ENCODE measurements at places on chromosomes 3 and 15.
A peak's percentile ranks its signal among the peaks of the same experiment; 100 is the strongest.

GRCh38 chr3:14170531-14171159 lies 7.8 kb downstream of the XPC start:
- DNase-seq: no peak

DNA sequence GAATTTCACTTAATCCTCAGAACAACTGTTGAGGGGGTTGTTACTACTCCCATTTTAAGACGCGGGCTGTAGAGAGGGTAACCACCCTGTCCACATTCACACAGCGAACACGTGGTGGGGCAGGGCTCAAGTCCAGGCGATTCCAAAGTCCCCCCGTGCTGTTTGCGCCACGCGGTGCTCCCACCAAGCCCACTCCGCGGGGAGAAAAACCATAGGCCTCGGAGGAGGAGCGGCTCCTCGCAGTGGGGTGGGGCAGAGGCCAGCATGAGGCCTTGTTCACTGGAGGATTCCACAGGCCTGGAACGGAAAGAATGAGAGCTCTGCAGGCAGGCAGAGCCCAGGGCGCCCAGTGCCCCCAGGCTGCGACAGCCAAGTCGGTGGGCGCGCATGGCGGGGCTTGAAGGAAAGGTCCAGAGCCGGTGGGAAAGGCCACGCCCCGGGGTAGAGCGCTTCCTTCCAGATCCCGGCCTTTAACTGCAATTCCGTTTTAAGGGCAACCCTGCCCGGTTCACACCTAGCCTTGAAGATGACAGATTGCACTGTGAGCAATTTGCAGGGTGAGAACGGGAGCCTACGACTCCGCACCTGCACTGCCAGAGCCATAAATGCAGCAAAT lies 161.8 kb upstream of the TBL1XR1 start:
- DNase-seq: peak; percentile 94

GRCh38 chr3:26753095-26753494 lies 130.5 kb downstream of the LRRC3B start:
- no peak for DNase-seq

DNA sequence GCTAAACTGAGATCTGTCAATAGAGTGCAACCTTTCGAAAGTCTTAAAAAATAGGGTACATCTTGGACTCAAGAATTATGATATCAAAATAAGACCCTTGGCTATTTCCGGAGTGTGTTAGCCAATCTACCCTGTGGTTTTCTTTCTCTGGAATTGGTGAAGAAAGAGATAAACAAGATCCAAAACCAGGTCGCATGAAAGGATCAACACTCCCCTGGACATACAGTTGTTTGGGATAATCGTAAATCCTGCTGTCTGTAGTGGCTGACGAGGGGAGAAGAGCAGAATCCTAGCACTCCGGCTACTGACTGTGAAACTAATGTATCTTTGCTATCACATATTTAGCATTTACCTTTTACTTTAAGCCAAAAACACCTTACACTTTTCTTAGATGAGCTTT lies 30.9 kb downstream of the FNDC3B start:
- no peak for DNase-seq

DNA sequence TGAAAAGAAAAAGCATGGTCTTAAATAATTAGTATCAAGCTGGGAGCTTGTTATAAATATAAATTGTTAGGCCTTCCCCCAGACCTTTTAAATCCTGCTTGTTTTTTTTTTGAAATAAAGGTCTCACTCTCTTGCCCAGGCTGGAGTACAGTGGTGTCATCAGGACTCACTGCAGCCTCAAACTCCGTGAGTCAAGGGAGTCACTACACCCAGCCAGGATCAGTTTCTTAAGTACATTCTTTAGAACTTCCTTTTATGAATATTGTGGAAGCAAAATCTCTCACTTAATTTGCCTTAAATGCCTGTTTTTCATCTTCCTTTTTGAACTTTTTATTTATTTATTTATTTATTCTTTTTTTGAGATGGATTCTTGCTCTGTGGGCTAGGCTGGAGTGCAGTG lies 20.8 kb upstream of the DENND4A start:
- no peak for DNase-seq

DNA sequence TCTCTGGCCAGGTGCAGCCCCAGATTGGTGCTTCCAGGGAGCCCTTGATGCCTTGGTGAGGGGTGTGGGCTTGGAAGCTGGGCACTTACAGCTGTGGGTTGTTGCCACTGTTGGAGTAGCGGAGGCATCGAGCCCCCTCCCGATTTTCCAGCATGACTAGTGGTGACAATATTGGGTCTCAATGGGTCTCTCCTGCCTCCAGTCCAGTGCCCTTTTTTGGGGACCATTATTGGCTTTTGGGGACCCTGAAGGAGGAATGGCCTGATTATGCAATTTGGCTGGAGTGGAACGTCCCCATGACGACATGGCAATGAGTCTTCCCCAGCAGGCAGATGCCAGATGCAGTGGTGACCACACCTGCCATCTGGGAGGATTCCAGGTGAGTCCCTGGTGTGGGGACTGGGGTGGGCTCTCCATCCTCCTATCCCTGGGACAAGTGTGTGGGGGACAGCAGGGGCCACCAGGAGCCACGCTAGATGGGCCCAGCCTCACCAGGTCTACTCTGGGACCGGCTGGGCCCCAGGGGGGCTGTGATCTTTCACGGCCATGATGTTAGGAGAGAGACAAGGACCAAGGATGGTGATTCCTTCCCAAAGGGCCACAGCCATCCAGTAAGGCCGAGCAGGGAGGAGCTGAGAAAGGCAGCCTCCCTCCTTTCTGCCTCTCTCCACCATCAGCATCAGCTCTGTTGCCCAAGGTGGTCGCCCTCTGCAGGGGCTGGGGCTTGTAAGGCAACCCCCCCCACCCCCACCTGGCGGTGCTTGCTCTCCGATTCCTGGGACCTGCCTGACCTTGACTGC lies 196.8 kb downstream of the GOLGA6L6 start:
- DNase-seq: no peak

- no peak for DNase-seq
These were observed 367.3 kb downstream of the OCA2 start for GRCh38 chr15:27731776-27732175.

DNA sequence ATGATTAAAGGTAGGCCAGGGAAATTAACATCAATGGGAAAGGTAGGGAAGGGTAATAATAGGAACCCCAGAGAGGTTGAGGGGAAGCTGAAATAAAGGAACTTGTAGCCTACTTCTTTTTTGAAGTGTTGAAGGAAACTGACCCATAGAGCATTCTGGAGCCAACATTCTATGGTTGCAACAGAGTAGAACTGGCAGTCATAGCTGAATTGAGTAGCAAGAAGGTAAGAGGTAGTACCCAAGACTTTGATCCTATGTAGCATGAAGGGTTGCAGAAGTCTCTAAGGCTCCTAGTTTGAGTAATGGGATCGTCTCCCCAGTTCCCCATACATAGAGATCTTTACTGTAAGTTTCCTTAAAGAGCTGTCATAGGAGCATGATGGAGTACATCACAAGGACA lies 7.4 kb upstream of the ZNF774 start:
- no peak for DNase-seq

- DNase-seq: no peak
These were observed 12.7 kb downstream of the SEMA4B start for GRCh38 chr15:90213818-90214204.

GRCh38 chr15:77804210-77804609 lies 171.5 kb upstream of the LINGO1 start:
- peak; percentile 59 for DNase-seq

DNA sequence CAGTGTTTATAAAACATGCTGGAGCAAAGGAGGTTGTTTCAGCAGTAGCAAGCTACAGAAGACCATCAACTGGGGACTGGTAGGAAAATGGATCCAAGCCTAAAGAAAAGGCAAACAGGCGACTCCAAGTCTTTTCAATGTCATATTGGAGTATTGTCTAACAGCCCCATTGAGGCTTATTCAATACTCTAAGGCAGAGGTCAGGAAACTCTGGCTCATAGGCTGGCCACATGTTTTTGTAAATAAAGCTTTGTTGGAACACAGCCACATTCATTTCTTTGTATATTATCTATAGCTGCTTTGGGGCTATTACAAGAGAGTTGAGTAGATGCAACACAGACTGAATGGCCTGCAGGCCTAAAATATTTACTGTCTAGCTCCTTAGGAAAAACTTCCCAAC lies 77.5 kb downstream of the RPL22L1 start:
- no peak for DNase-seq
